ENCODE measurements at places on chromosomes 12 and 14.

DNA sequence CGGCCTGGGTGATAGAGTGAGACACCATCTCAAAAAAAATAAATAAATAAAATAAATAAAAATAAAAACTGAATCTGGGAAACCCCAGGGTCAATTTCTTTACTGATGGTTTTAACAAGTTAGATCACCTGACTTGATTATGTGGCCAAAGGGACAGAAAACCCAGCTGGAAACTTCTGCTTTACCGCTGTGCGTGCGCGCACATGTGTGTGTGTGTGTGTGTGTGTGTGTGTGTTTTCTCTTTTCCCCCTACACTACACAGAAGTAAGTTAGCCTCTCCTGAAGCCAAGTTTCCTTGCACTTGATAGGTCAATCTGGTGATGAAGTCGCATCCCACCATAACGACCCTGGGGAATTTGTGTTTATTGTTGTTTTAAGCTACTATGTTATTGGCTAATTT lies 105.3 kb upstream of the AMN1 start:
- DNase-seq: no peak

- DNase-seq: no peak
Measured at GRCh38 chr12:89029961-89030360, 322.3 kb downstream of the DUSP6 start.

DNA sequence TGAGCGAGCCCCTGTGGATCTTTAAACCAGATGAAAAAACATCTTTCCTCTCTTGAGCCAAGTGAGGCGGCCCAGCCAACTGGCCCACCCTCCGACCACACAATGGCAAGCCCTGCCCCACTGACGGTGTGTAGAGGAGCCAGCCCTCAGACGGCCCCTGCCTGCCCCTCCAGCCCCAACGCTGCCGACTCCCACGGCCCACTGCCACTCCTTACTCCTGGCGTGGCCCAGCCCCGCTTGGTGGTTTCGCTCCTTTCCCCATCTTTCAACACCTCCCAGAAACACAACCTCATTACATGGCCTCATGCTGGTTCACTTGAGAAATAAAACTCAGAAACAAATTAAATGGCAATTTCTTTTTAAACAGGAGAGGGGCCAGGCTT lies 80.6 kb upstream of the DICER1 start:
- no peak for DNase-seq

DNA sequence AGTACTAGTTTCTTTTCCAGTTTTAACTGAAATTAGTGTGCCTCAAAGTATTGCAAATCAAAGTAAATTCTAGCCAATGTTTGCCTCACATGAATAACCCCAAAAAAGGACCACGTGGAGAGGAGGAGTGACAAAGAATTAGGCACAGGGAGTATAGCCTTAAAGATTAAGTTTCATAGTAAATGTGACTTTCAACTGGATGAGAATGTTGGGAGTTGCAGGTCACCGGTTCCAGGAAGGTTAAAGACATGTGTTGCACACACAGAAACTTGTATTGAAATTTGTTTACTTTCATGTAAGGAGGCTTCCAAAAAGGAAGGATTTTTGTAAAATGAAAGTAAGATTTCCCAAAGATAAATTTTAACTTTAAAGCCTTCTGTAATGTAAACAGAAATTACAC lies 89.1 kb upstream of the CCDC198 start:
- DNase-seq: no peak

DNA sequence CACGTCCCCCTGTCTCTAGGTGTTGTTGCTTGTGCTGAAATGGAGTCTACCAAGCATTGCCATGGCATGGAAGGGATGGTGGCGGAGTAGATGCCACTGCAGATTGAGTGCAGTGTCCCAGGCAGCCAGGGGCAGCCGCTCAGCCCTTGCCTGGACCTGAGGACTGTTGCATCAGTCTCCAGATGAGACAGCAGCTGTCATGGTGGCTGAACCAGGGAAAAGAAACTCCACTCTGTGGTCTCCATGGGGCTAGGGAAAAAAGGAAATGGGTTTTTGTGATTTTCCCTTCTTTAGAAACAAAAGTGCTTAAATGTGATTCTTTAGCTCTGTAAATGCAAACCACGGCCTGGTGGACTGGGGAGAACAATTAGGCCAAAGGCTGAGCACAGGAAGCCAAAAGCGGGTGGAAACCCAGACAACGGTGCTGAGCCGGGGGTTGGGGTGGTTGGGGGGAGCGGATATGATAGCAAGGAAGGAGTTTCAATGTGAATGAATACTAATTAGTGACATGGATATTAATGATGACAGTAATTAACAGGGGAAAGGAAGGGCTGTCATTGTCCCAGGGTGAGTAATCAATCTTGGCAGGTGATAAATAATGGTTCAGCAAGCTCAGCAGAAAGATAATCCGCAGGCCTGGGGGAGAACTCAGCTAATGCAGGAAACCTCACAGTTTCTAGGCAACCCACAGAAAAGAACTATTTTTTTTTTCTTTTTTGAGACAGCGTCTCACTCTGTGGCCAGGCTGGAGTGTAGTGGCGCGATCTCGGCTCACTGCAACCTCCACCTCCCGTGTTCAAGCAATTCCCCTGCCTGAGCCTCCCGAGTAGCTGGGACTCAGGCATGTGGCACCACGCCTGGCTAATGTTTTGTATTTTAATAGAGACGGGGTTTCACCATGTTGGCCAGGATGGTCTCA lies 442.6 kb downstream of the DPF3 start:
- no peak for DNase-seq

- no peak for DNase-seq
Measured at GRCh38 chr12:63224396-63224795, 73.4 kb upstream of the AVPR1A start.

DNA sequence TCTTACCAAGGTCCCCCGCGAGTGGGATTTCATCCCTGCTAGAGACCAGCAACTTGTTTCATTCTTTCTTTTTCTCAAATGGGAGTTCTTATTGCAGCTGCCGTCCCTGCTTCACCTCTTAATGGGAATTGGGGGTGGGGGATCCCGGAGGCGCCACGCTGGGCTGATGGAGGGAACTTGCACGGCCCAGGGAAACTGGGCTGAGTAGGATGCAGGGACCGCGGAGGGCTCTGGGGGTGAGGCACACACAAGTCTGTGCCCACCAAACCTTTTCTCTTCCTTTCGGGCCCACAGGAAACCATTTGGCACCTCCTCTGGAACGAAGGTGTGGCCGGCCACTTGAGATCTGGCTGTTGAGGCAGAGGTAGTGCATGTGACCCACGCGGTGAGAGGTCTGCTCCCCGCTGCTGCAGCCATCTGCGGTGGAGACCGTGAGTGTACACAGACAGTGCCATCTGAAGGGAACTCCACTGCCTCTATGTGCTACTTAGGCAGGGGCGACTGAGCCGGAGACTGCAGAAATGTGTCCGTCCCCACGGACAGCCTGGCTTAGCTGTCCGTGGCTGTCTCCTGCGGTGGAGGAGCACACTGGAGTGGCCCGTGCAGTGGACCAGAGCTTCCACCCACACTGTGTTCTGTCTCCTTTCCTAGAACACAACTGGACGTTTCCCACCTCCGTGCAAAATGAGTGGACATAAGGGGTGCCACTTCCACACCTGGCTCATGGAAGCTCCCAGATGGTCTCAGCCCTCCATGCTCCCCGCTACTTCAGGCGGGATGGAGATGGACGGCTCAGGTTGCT lies 42.1 kb upstream of the TESC start:
- no peak for DNase-seq

DNA sequence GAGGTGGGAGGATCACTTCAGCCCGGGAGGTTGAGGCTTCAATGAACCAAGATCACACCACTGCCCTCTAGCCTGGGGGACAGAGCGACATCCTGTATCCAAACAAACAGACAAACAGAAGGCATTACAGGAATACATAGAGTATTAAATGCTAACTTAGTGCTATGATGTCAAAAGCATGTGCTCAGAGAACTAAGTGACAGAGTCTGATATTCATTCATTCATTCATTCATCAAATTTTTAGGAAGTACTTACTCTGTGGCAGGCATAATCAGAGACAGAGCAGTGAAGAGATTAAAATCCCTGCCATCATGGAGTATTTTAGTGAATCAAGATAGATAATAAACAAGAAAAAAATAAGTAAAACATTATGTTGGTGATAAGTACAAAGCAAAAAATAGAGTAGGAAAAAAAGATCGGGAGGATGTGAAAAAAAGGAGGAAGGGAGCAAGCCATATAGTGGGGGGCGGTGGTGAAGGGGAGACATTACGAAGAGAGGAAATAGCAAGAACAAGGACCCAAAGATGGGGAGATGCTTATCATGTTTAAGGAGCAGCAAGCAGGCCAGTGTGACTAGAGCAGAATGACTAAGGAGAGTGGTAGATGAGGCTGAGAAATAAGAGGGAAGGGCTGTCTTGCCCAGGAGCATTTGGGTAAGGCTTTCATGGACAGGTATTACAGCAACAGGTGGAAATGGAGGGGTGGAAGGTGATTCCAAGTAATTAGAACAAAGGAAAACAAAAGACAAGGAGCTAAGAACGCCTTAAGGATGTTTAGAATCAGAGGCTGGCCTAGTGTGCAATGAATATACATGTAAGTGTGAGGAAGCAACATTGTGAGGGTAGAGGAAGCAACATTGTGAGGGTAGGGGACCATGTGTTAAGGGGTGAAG lies 2.8 kb downstream of the MAP4K5 start:
- no peak for DNase-seq
